ENCODE measurements at places on chromosomes 3 and 15.

GRCh38 chr3:187900993-187901755 is 155.9 kb upstream of the BCL6 start:
- DNase-seq: no peak

- no peak for DNase-seq
Measured at GRCh38 chr15:85412066-85412465, 31.7 kb downstream of the AKAP13 start.

DNA sequence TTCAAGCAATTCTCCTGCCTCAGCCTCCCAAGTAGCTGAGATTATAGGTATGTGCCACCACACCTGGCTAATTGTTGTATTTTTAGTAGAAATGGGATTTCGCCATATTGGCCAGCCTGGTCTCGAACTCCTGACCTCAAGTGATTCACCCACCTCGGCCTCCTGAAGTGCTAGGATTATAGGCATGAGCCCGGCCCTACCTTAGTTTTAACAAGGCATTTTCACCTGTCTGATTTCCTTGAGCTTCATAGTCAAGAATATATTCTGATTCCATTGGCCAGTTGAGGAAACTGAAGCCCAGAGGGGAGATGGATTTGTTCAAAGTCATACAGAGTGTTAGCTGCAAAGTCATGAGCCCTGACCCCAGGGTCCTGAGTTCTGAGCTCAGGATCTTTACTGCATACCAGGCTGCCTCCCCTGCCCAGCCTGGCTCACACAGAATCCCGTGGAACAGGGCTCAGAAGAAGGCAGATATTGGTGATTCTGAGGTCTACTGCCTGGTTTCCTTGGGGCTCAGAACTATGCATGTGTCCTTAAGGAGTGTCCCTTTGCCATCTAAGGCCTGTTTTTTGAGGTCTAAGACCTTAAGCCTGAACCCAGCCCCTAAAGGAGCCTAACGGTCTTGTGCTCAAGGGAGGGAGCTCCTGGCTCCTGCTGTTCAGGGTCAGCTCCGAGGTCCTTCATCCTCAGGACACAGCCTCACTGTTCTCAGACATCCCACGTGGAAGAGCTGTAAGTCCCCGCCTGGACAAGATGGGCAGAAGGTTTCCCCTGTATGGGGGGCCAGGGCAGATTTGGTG is 134.4 kb downstream of the SMAD6 start:
- DNase-seq: no peak

DNA sequence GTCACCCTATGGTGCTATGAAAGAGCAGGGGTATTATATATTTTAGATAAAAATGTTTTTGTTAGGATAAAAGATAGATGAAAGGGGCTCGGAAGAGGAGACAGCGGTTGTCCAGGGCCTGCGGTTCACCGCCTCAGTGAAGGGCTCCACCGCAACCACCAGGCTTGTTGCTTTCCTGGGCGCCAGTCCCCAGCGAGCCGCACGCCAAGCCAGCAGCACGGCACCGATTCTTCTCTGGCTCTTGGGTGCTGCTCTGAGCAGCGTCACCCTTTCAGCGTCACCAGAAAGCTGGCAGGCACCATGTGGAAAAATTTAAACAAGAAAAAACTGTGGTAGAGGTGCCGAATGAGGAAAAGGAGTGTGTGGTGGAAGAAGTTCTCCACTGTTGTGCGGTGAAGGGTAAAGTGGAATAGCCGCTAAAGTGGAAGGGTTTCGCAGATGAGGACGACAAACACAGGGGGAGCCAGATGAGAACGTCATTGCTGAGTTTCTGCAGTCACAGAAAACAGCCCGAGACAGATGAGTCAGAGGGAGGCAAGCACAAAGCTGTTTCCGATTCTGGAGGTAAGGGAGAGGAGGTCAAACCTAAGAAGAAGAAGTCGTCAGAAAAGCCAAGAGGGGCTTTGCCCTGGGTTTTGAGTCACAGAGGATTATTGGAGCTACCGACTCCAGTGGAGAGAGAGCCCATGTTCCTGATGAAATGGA is 569.2 kb downstream of the ZBBX start:
- DNase-seq: no peak

DNA sequence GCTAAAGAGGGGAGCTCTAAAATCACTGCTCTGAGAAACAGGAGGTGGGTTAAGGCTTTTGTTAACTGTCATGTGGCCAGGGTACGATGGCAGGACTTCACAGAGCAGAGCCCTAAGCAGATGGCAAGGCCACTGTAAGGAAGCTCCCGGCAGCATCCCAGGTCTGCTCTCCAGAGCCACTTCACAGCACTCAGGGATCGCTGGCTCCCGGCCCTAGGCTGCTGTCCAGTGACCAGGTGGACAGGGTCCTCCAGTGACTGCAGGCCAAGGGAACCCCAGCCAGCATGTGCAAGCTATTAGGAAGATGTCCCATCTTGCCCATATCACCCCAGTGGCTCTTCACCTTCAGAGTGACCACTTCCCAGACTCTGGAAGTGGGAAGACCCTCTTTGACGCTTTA is 10.4 kb downstream of the TMEM41A start:
- DNase-seq: no peak

DNA sequence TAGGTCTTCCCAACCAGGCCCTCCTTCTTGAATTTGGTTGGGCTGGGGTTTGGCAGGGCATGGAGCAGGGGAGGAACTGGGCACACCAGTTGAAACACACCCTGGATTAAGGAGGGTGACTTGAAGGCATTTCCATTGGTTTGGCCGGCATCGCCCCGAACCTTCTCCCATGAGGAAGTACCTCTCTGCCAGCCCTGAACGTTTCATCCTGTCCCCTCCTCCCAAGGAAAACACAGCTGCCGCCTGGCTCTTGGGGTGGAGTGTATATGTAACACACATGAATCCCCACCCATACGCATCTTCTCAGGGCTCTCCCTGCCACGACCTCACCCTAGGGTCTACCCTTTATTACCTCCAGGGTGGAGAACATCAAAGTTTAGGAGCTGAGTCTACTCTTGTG is 14.6 kb downstream of the UBAP1L start:
- DNase-seq: no peak

DNA sequence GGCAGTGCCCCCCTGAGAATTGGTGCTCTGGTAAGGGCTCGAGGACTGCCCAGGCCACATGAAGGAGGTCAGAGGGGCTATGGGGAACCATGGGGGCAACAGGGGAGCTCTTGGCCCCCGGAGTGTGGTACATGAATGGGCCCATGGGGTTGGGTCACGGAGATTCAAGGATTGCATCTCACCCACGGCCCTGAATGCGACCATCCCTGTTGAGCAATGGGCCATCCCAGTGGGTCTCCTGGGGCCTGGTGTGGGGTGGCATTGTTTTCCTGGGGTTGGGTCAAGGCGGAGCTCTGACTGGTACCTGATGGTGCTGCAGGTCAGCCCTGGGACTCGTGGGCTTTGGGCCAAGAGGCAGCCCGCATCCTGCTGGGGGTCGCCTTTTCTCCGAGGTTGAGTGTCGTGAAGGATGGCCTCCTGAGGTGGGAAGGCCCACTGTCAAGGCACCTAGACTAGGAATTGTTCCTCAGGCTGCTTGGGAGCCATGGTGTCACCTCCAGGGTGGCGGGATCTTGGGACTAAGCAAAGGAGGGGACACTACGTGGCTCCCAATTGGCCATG is 198.3 kb downstream of the UBE3A start:
- no peak for DNase-seq

DNA sequence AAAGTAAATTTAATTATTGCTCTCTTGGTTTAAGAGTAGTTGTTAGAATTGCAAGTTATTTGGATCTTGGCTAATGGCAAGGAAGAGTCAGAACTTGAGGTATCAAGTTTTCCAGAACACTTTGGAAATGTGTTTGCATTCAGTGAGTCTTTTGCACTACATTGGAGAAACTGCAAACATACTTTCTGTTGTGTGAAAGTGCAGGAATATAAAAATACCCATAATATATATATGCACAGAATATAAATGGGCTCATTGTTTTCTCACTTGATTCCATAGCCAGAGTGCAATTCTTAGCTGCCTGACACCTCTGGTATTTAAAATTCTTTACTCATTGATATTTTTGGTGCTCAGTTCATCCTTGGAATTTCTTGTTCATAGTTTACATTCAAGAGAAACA is 92.9 kb downstream of the HCN4 start:
- DNase-seq: no peak

GRCh38 chr3:32106929-32107362 is 526 bp downstream of the GPD1L start:
- DNase-seq: no peak

DNA sequence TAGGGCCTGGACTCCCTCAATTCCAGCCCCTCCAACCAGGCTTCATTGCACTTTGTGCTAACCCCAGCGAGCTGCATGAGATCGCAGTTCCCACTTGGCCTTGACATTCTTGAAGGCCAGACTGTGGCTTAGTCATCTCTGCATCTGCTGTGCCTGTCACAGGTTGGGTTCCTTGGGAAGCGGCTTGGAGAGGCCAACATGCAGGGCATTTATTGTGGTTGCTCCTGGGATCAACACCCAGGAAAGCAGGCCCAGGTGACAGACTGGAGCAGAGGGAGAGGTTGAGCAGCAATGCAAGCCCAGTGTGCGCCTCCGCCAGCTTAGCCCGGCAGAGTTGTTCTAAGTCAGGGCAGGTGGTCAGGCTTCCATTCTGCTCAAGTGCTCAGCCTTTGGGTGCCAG is 10.5 kb downstream of the ABCF3 start:
- DNase-seq: no peak

GRCh38 chr15:25426896-25427610 is 11.8 kb downstream of the UBE3A start:
- DNase-seq: no peak

- DNase-seq: no peak
Measured at GRCh38 chr15:99125061-99125891, 20.4 kb downstream of the SYNM start.

DNA sequence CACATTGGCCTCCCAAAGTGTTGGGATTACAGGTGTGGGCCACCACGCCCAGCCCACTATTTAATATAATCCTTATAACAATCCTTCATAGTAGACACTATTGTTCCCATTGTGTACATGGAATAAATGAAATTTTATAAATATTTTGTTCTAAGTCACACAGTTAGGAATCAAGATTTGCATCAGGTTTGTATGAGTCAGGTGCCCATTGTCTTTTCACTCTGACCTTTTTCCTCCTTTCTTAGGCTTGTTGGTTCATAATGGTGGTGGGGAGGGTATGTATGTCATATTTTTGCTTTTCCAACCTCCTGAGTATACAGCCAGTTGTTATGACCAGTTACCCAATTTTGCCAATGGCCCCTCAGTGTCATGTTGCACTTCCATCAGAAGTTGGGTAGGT is 18.0 kb upstream of the SLC30A4 start:
- DNase-seq: no peak

DNA sequence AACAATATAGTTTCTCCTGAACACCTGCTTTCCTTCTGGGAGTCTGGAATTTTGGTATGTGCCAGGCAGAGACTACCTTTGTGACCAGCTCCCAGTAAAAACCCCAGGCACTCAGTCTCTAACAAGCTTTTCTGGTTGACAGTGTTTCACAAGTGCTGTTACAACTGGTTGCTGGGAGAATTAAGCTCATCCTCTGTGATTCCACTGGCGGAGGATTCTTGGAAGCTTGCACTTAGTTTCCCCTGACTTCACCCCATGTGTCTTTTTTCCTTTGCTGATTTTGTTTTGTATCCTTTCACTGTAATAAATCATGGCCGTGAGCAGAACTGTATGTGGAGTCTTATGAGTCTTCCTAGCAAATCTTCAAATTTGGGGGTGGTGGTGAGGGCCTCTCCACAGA is 5.7 kb upstream of the TAGLN3 start:
- no peak for DNase-seq

DNA sequence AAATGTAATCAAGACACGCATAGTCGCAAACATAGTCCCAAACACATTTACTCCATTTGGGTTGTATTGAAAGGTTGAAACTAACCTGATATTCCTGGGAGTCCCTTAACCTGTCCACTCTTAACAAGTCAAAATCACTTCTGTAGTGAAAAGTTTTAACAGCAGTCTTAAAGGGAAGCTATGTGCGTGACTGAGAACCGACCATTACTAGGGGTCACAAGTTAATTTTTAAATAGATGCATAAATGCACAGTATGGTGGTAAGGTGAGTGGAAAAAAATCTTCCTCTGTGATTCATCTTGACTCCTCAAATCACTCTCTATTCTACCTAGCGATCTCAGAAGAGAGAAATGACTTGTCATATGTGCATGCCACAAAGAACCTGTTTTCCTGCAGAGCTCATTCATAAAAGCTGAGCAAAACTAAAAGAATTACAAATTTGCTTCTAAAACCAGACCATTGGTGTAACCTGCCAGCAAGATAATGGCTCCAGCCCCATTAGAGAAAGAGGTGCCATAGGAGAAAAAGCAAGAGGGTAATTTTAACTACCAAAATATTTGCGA is 4.8 kb downstream of the GPR15 start:
- DNase-seq: no peak

DNA sequence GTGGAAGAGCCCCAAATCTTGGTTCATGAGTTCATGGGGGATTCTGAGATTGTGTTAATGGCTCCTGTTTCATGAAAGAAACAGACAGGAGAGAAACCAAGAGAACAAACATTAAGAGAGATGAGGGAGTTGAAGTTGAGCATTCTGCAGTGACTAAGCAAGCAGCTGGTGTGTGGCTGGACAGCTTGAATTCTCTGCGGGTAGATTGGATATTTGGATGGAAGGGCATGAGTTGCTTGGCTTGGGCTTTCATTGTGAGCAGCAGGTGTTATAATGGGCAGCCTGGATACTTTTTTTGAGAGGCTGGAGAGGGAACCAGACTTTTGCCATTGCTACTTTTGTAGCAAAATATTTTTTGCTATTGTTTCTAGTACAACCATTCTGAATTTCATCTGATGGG is 346.8 kb upstream of the SATB1 start:
- DNase-seq: no peak

All from stimulated activated CD8-positive, alpha-beta memory T cell treated with anti-CD3 and anti-CD28 coated beads, Interleukin-7, amount 100 ng/mL, for 1 hour (primary cell).